ENCODE measurements at places on chromosomes 4 and X.

DNA sequence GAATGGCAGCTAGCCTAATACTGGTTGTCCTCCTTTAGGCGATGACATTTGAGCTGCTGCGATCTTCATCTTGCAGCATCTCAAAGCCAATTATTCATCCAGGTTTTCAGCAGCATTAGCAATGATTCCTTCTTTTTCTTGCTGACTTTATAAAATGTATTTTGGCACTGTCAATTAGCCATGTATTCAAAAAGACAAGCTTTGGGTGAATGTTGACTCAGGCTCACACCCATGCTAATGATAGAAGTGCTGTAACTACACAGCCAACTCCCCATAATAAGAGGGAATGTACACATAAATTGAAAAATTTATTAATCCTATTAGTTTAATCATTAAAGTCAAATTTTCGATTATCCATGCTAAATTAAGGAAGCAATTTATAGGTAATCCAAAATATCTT is 24.3 kb upstream of the NPNT start:
- no peak for DNase-seq

- no peak for DNase-seq
Observed at GRCh38 chrX:21171181-21171580, 203.0 kb upstream of the CNKSR2 start.

DNA sequence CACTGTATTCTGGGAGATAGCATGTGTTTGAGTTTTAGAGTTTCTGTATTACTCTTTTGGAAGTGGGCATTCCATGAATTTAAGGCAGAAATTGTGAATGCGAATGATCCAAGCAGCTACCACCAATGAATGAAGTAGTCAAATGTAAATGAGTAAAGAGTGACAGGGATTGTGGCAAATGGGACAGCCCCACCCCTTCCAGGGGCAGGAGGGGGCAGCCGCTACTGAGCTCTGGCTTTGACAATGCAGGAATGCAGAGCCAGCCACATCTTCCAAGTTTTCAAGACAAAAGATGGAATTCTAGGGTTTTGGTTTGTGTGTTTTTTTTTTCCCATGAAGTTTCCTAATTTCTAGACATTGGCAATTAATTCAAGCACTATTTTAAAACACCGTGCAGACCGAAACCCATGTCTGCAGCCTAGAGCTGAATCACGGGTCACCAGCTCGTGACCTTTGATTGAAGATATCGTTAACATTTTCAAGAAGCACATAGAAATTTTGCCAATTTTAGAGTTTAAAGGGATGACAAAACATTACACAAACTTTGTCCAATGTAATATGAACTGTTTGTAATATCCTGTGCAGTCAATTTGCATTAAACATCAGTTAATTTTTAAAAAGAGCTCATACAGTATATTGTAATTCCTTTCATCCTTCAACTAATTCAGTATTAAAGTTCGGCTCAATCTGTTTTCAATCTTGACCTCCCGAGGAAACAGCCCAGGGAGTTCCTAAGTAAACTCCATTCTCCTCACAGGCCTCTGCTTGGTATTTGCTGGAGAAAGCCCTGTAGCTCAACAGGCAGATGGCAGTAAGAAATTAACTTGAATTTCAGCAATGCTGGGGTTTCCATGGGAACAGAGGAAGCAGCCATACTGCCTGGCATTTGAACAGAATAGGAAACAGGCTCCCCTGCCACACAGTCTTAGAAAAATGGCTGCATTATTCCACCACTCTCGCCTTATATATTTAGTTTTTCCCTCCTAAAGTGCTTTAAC is 83.4 kb downstream of the UCHL1 start:
- peak; percentile 36 for DNase-seq

- peak; percentile 52 for DNase-seq
Observed at GRCh38 chr4:96407225-96407624, 567.3 kb downstream of the PDHA2 start.

DNA sequence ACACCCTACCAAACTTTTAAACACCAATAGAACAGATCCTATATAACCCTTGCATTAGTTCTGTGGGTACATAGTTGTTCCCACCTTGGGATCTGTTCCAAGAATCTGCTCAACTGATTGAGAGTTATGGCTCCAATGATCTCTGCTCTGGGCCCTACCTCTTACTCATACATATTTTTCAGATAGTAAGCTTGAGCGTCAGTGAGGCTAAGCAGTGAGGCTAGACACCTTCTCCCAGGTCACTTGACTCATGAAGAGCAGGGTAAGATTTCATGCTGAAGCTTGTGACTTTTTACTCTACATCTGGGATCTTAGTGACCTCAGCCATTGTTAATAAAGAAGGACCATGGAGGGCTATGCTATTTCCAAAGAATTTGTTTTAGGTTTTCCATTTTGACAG is 23.1 kb upstream of the TNIP3 start:
- no peak for DNase-seq

DNA sequence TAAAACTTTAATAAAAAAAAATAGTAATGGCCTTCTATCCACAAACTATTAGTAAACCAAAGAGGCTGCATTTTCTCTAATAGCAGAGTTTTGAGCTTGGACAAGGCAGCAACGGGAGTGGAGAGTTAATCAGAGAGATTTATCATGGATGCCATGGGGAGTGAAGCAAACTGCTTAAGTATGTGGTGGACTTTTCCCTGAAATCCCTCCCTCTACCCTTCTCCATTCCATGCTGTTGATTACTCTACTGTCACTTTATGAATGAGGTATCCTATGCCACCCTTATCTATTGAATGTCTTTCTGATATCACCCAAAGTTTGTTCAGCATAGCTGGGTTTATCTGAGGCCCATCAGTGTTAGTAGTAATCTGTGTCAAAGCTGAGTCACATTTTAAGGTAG is 335.6 kb upstream of the TRAM1L1 start:
- no peak for DNase-seq

GRCh38 chrX:72367516-72367915 is 61.8 kb upstream of the CITED1 start:
- DNase-seq: no peak

DNA sequence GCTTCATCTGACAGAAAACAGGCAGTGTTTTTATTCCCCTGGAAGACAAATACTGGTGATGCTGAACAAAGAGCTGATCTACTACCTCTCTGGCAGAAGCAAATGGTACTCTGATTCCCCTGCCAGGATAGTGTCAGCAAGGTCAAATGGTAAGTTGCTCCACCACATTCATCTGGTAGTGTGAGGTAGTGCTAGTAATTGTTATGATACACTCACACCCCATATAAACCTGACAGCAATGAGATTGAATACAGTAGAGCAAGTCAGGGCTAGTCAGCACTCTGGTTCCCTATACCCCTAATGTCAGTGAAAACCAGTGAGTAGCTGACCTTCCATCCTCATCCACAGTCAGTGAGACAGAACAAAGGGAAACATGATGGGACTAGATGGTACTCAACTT is 3.4 kb upstream of the SPIN4 start:
- DNase-seq: no peak

DNA sequence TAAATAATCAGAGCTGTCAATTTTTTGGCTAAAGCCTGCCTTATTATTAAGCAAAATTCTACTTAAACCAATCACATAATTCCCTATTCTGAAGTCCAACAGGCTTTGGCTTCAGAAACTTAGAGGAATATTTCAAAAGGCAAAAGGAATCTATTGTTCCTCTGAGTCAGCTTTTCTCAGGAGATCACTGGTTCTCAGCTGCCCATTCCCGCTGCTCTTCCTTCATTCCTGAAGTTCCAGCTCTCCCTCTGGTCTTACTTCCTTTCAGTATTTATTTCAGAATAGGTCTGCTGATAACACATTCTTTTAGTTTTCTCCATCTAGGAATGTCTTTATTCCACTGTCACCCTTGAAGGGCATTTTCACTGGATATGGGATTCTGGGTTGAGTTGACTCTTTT is 133.7 kb downstream of the SOWAHB start:
- DNase-seq: no peak

GRCh38 chr4:140237616-140238350 is 83.8 kb upstream of the MAML3 start:
- DNase-seq: peak; percentile 98

- DNase-seq: no peak
Observed at GRCh38 chrX:140104760-140105159, 139.4 kb upstream of the CXorf66 start.

- DNase-seq: no peak
Observed at GRCh38 chr4:38163216-38164006, 203.2 kb downstream of the PTTG2 start.

DNA sequence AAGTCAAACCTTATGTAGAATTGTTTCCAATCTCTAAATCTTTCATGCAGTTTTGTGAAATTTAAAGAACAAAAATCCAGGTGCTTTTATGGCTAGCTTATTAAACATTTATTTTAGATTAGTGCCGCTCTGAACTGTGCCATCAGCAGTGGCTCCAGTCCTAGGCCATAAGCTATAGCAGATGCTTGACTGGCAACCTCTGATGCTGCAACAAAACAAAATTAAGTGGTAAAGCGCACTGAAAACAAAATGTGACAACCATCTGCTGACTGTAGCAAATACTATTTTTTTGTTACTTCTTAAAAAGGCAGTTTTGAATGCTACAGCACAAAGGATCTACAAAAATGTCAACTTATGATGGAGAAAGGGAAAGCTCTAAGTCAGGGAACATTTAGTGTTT is 237.4 kb downstream of the DCLK2 start:
- DNase-seq: no peak

GRCh38 chrX:153806999-153807575 is 12.6 kb downstream of the SSR4 start:
- no peak for DNase-seq

DNA sequence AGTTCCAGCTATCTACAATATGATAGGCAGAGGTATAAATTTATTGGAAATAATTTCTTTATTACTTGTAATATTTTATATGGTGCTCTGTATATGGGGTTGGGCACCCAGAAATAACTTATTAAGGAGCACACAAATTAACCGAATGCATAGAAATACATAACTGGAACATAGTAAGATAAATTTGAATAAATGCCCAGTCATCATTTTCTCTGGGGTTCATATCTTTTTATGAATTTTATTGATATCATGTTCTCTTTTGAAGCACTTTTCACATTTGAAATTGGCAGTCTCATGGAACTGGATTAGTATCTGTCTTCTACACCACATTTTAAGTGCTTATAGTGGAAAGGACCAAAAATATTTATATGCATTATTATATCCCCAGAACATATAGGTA is 122.0 kb downstream of the PCDH7 start:
- DNase-seq: no peak

DNA sequence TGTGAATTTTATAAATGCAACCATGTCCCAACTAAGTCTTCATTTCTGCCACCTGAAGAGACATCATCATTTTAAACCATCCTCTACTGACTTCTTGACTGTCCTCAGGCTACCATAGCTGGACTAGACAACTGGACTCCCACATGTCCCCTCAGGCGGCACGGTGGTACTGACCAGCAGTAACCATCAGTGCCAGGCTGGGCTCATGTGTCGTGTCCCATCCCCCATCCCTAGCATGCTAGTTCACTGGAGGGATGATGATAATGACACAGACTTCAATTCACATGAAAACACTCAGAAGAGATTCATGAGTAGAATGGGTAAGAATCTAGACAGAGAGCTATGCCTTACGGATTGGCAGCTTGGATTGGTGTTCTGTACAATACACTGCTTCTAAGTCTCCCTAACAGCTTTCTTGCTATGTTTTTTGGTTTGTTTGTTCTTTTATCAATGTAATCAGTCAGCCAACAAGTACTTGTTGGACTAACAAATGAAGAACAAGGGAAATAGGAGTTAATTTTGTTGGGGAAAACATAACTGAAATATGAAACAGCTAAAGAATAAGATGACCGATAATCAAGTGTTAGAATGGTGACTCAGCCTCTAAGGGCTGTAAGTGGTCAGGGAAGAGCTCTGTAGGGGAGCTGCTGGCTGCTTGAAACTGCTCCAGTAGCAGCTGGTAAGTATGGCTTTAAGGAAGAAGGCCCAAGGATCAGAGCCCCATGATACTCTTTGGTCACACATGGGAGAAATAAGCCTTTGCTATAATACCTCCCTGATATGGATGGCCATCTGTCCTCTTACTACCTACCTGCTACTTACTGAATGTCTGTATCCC is 10.3 kb downstream of the ZDHHC9 start:
- DNase-seq: no peak

DNA sequence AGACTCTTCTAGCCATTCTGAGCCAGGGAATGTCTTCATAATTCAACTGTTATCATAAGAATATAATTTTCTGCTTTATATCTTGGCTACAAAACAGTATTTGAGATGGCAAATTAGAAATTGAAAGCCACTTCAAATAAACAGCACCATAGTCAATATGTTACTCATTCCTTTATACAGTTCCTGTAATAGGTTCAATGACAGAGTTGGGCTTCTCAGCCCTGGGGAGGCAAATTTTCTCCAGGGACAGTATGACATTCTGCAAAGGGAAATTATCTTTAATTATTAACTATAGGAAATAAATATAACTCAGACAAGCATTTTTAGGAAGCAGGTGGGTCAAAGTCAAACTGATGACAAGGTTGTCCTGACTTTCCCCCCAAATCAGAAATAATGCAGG is 71.9 kb upstream of the RPS6KA6 start:
- DNase-seq: no peak

GRCh38 chr4:11182586-11183355 is 245.9 kb downstream of the HS3ST1 start:
- DNase-seq: no peak

GRCh38 chr4:176044589-176044951 is 21.1 kb upstream of the WDR17 start:
- no peak for DNase-seq

- no peak for DNase-seq
Observed at GRCh38 chr4:139419388-139419914, 34.5 kb upstream of the RAB33B start.

- no peak for DNase-seq
Observed at GRCh38 chrX:96989830-96990571, 106.3 kb downstream of the RPA4 start.

- no peak for DNase-seq
Observed at GRCh38 chrX:119429471-119429870, 30.3 kb downstream of the SLC25A43 start.

GRCh38 chr4:88445252-88445651 is 11.7 kb upstream of the HERC5 start:
- DNase-seq: no peak

DNA sequence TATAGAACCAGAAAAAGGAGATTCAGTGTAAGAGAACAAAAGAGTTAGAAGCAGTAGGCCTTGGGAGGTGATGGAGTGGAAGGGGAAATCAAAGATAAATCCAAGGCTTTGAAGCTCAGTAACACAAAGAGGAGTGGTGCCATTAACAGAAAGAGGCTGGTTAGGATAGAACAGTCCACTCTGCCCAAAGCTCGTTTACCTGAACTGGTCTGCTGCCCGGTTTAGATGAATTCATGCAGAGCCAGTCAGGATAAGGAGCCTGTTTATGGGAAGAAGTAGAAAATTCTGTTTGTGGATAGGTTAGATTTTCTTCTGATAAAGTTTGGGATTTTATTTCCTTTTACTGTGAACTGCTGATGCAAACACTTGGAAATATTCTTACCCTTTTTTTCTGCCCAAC is 80.6 kb downstream of the HMGB2 start:
- no peak for DNase-seq

DNA sequence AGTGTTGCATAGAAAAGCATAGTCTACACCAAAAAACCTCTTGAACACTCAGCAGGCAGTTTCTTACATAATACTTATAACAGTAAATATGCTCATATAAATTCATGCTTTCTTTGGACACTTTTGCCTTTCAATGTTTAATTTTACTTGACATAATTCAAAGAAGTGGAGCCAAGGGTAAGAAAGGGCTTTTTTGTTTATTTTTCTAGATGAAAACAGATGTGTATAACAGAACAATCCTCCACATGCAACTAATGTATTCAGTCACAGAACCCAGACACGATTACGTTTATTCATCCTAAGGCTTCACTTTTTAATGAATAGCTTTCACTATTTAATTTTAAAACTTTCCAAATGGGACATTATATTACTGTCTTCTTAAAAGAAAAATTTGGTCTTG is 58.0 kb upstream of the PTPN13 start:
- no peak for DNase-seq
